ENCODE measurements at places on chromosomes 5 and 9.

DNA sequence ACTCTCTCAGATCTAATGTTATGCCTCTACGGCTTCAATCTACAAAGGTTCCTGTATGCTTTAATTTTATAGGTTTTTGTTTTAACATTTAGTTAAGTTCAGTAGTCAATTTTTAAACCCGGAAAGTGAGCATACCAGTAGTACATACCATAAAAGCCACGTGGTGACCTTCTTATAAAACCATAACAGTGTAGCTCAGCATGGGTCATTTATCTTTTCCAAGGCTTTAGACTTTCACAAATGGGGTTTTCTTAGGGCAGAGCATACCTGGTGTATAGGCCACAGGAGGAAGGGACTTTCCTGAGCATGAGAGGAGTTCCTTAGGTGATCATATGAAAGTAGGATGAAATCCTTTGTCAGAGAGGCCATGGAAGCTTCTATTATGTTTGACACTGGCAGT is 23.2 kb downstream of the ECM2 start:
- DNase-seq: no peak

DNA sequence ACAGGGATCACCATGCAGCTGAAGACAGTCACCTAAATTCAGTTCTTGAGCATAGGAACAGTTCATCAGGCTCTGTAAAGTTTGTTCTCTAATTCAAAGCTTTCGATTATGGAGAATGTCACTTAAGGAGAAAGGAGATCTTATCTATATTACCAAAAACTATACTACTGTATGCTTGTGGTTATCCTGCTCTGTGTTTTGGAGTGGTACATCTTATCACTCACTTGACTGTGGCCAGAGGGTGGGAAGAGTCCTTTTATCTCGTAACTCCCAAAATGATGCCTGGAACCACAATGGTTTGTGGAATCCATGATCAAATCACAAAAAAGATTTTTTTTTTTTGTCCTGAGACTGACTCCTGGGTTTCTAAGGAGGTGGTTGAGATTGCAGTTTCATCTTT is 230.7 kb downstream of the COMMD10 start:
- DNase-seq: no peak

GRCh38 chr9:116285320-116285719 is 131.7 kb downstream of the PAPPA start:
- no peak for DNase-seq

GRCh38 chr5:169979871-169980270 is 424 bp downstream of the INSYN2B start:
- DNase-seq: no peak

DNA sequence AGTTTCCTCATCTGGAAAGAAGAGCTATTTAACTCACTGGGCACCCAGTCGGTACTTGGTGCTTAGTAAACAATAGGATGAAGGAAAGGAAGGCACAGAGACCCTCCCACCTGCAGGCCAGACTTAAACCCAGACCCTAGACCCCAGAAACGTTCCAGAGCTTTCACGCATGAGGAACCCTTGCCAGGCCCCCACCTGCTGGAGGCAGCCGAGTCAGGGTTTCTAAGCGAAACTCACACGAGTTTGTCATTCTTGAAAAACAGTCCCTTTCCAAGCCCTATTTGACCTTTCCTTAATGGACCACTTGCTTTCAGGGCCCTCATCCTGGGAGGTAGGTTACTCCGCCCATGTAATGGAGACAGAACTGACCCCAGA is 30.6 kb downstream of the NDUFA8 start:
- DNase-seq: no peak

GRCh38 chr9:6896562-6896961 is 138.8 kb downstream of the KDM4C start:
- DNase-seq: no peak

DNA sequence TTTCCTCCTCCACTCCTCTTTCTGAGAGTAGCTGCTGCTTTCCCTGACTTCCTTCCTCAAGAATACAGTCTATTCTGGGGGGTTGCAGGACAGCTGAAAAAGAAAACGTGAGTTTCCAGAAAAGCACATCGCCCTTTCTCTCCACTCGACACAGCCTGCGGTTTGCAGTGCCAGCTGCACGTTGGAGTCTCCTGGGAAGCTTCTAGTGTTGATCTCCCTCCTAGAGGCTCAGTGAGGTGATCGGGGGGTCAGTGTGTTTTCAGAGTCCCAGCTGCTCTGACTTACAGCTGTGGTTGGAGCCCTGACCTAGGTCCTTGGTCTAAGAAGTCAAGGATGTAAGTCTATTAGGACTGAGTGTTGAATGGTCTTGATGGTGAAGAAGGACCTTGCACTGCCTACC is 25.0 kb upstream of the SUSD3 start:
- DNase-seq: no peak

DNA sequence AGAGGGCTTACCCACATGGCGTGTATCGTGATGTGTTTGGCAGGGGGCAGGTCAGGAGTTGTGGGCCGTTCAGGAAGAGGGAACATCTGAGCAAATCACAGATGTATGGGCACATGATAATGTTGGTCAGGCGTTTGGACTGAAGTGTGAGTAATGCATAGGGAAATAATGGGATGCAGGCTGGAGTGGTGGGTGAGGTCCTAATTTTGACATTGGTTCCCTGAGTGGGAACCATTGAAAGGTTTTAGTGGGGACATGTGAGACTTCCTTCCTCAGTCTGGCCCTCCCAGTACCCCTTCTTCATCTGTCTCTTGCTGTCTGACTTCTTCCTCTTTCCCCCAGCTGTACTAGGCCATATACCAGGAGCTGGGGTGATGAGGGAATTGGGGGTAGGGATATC is 7.6 kb downstream of the OTULIN start:
- DNase-seq: peak; percentile 88

All from inflammatory macrophage (primary cell).